ENCODE measurements at places on chromosomes 12 and 14.

DNA sequence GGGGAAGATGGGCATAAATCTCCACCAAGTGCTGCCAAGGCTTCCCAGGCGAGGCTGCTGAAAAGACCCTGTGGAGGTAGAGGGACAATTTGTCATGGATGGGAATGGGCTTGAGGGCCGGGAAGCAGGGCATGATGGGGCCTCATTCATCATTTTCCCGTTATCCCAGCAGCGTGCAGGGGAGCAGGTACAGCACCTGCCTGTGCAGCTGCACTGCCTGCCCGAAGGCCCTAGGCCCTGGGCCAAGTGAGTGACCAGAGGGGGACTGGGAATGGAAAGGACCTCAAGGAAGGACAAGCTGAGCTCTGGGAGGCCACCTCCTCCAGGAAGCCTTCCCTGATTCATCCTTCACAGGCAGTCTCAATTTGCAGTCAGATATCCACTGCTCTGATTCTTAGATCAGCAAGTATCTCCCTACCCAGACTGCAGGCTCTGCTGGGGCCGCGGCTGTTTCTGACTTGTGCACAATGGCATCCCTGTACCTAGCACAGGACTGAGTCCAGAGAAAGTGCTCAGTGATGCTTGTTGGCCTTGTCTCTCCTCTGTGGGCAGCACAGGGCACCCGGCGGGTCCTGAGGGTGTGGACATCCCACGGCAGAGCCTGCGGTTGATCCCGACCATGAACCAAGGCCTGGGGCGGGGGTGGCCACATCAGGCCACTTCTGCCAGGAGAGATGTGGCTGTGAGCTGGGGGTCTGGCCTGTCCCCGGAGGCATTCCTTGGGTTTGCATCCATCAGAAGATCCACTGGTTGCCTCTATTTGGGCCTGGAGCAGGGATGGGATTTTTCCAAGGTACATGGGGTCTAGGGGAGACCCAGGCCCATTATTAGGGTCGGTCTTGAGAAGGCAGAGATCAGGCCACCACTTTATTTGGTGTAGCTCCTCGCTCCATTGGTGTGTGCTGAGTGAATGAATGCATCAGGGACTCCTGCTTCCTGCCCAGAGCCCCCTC, 167.3 kb upstream of the RTL1 start:
- DNase-seq: no peak

DNA sequence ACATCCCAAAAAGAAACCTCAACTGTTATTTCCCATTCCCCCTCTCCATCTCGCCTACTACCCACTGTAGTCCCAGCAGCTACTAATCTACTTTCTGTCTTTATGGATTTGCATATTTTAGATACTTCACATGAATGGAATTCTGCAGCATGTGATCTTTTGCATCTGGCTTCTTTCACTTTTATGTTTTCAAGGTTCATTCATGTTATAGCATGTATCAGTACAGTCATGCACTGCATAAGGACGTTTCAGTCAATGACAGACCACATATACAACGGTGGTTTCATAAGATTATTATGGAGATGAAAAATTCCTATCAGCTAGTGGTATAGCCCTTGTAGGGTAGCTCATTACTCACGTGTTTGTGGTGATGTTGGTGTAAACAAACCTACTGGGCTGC, 24.5 kb downstream of the PCNX4 start:
- no peak for DNase-seq

DNA sequence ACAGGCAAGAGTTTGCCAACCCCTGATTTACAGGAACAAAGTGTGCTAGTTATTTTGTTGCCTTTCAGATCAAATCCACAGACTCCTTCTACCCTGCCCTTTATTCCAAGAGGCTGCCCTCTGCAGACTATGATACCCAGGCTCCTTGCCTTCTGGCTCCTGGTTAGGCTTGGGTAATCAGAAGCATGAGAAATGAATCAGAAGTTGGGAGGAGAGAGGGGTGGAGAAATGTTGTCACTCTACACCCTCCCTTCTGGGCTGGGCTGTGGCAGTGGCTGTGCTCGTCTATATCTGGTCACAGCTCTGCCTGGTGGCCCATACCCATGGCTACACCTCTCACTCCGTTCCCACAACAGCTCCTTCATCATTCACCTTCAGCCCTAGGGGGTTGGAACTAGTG, 204.6 kb upstream of the PLXNC1 start:
- DNase-seq: no peak

GRCh38 chr12:23426328-23426727, 523.1 kb downstream of the SOX5 start:
- no peak for DNase-seq

DNA sequence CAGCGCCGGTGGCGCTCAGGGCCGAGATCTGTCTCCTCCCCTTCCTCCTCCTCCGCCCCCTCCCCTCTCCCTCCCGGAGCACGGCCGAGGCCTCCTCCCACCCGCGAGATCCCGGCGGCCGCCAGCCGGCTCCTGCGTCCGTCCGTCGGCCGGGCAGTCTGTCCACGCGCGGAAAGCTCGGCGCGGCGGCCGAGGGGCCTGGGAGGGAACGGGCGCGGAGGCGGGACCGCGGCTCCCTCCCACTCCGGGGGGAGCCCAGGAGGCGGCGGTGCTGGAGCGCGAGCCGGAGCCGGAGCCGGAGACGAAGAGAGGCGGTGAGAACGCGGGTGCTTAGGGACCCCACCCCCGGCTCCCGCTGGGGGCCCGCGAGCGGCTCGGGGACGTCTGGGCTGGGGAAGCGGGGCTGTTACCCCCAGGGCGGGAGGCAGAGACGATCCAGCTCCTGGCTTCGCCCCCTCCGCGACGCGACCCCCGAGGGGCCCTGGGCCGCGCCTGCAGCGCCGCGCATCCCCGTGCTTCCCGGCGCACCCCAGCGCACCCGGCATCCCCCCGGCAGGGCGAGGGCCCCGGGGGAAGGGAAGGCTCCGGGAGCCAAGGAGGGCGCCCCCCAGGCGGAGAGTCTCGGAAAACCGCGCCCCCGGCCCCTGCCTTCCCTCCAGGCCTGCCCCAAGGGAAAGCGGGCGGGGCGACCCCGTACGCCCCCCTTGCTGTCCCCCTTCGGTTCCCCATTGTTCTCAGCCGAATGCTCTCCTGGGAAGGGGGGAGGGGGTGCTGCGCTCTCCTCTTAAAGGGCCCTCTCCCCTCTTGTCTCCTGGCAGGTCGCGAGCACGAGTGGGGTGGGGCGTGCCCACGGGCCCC, at the start of gene DTX1:
TSS of gene DTX1 (plus strand) at position 100 of the 858 bp plus-strand sequence. CDS start 1,463 bp downstream, outside the sequence.
- DNase-seq: peak; percentile 52

DNA sequence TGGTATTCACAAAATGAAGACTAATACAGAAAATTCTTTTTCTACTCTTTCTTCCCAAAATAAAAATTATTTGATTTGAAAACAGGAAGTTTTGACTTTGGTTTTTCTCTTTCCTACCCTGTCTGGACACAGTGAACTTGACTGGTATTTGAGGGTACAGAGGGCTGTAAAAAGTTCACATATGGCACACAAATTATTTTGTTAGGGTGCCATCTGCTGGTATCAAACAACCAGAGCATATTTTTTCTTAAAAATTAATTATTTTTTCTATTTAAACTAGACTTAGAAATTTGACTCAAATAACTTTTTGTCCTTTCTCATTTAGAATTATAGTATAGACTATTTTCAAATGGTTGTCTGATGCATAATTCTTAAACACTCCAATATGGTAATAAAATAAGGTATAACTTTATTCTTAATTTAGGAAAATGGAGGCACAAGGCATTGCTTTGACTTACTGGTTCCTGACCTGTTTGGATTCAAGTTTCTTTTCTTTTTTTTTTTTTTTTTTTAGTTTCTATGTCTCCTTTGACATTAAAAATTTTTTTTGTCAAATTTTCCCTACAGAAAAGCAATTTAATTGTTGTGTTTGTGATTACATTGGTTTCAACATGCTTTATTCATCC, 390.6 kb downstream of the PRKD1 start:
- no peak for DNase-seq

DNA sequence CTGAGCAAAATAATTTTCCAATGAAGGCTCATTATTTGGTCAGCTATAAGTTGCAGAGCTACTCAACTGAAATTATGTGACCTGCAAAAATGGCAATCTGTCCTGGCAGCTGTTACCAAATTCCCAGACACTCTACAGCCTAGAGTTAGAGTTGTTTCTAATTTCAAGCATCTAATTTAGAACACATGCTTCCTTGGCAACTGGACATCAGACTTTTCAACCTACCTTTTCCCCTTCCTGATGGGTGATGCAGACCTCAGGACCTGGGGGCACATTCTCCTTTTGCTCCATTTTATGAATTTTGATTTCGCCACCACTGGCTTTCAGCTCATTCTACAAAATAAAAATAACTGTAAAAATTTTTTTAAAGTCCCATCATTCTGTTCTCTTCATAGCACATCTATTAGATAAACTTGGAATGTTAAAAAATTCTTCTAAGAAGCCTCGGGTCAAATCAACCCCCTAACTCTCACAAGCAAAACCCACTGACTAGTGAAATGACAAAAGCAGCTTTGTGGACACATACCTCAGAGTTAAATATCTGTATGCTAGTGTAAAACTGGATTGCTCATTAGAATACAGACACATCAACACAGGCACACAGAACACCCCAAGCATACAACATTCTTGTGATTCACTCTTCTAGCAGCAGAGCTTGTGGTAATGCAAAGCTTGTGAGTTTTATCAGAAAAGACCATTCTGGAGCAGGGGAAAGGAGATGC, 33.5 kb upstream of the CERS5 start:
- no peak for DNase-seq

DNA sequence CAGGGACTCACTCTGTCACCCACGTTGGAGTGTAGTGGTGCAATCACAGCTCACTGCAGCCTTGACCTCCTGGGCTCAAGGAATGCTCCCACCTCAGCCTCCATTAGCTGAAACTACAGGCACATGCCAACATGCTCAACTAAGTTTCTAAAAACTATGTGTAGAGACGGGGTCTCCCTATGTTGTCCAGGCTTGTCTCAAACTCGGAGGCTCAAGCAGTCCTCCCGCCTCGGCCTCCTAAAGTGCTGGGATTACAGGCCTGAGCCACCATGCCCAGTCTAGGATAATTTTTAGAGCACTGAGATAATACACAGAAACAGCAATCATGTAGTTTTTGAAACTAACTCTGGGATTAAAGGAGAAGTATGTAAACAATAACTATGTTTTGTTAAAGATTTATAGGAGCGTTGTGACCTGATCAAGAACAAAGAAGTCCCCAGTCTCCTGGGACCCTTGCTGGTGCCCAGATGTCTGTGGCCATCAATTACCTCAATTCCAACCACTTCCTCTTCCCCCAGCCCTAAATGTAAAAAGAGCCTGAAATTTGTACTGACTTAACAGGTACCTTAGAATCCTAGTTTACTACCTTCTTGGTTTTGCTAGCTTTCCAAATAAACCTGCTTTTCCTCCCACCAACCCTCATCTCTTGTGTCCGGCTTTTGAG, 28.9 kb upstream of the EGLN3 start:
- DNase-seq: no peak

- DNase-seq: no peak
Measured at GRCh38 chr12:96497855-96498254, 8.5 kb downstream of the CFAP54 start.

DNA sequence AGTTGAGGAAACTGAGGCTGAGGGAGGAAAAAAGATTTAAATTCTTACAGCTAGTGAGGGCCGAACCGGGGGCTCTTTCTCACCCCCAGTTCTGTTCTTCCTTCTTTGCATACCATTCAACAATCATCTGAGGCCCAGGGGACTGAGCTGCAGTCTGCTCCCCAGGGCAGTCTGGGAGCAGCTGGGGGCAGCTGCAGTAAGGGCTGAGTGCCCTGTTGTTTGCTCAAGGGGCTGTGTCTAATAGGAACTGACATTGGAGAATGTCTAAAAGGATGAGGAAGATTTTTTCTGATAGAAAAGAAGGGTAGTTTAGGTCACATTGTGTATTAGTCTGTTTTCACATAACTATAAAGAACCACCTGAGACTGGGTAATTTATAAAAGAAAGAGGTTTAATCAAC, 42.2 kb downstream of the SLC17A8 start:
- DNase-seq: no peak

GRCh38 chr12:16583969-16584745, 21.8 kb downstream of the LMO3 start:
- no peak for DNase-seq

- no peak for DNase-seq
Measured at GRCh38 chr12:19234171-19234704, 104.7 kb downstream of the PLEKHA5 start.

GRCh38 chr12:25793196-25793595, 165.3 kb upstream of the RASSF8 start:
- DNase-seq: no peak

- DNase-seq: no peak
Measured at GRCh38 chr12:118763234-118763633, 218.1 kb upstream of the SRRM4 start.

DNA sequence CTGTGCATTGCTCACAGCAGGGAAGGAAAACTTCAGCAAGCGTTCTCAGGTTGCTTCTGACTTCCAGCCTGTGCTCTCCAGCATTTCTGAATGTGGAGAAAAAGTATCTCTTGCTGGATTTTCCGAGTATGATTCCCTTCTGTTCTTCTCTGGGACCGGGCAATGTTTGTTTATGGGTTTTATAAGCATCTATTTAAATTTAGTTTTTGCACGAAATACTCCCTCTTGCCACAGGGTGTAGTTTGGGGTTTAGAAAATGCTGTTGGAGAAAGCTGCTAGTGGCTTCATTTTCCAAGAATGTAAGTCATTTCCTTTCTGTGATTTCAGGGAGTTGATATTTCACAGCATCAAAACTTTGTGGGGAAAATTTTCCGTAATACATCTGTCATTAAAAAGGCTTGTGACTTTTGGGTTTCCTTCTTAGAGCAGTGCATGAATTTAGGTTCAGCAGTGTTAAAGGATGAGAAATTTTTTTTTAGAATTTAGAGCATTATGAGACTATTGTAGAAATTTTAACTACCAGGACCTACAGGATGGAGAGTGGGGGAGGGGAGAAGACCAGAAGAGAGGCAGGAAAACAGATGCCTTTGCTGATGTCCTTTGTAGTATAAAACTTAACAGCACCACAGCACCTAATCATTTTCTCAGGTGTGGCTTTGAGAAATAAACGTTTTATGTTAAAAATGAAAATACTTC, 1.5 kb downstream of the FRMD6 start:
- DNase-seq: no peak

- no peak for DNase-seq
Measured at GRCh38 chr12:118350908-118351559, 21.7 kb downstream of the TAOK3 start.

DNA sequence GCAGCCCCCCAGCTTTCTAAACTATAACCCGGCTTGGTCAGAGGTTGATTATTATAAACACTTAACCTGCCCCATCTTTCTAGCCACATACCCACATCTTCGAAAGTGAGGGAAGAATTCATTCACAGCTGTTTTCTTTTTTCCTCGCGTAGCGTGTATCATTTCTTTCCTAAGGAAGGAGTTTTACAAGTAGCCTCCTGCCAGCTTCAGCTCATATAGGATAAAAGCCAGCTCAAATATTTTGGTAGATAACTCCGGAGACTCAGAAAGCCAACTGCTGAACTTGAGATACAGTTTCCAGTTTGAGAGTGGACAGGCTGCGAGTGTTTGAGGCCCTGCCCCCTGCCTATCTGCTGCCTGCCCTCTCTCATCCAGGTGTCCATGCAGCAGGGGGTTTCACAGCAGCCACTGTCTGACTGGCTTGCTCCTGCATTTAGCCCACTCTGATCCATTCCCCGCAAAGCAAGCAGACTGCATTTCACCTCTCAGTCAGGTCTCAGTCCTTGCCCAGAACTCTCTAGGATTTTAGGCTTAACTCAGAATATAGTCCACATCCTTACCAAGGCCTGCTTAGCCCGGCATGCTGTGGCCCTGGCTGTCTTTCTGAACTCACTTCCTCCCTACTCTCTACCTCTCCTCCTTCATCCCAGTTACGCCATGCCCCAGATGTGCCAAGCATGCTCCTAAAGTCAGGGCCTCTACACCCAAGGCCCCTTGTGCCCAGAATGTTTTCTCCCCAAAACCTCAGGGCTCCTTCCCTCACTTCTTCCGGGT, 46.9 kb downstream of the EVL start:
- DNase-seq: no peak

- DNase-seq: no peak
Measured at GRCh38 chr12:109670731-109671130, 42.9 kb upstream of the FAM222A start.
